ENCODE measurements at places on chromosomes 3 and 15.

- no peak for DNase-seq
Measured at GRCh38 chr3:62589078-62589477, 215.7 kb upstream of the FEZF2 start.

- no peak for DNase-seq
Measured at GRCh38 chr3:64176461-64176996, 48.7 kb downstream of the PRICKLE2 start.

DNA sequence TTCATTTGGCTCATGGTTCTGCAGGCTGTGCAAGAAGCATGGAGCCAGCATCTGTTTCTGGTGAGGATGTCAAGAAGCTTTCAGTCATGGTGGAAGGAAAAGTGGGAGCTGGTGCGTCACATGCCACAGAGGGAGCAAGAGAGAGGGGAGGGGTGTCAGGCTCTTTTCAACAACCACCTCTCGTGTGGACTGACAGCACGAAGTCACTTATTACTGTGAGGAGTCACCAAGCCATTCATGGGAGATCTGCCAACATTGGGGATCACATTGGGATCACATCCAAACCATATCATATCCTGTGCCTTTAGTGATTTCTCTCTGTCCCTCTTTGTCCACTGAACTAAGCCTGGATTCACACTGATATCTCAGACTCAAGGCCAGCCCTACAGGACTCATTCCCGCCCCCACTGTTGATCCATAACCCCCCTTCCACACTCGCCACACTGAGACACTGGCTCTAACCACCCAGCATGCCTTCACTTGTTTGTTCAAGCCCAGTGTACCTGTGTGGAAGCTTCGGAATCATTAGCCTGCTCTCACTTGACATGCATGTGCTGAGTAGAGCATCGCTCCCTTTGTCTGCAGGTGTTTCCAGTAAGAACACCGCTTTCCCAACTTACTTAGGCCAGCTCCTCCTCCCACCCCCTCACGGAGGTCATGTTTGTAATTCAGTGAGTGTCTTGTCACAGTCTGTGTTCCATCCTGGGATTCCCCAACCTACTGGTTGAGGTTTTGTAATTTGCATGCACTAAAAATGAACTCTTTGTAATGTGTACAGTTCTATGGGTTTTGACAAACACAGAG lies 132.2 kb downstream of the KLF13 start:
- DNase-seq, result no peak

DNA sequence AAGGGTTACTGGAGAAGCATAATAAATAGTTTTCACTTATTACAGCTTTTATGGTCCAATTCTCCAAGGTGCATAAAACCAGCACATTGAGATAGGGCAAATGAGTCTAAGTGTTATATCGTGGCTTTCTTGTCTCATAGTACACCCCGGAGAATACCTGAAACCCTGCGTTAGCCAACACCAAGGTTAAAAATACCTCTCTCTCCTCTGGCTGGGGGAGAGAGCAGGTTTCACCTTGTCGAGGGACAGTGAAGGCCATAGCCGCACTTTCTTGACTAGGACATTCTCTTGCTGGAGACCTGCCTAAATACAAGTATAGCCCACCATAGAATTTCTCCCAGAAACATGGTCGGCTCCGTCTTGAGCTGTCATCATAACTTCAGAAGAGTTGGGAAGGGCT lies 51.4 kb upstream of the ATOSA start:
- no peak for DNase-seq

- no peak for DNase-seq
Measured at GRCh38 chr3:23682646-23683045, 123.1 kb upstream of the UBE2E1 start.

Data from islet precursor cell (in vitro differentiated cells).